ENCODE measurements at places on chromosomes 13 and 19.

- no peak for DNase-seq
Measured at GRCh38 chr19:2977746-2978138, 378 bp downstream of the TLE6 start.

DNA sequence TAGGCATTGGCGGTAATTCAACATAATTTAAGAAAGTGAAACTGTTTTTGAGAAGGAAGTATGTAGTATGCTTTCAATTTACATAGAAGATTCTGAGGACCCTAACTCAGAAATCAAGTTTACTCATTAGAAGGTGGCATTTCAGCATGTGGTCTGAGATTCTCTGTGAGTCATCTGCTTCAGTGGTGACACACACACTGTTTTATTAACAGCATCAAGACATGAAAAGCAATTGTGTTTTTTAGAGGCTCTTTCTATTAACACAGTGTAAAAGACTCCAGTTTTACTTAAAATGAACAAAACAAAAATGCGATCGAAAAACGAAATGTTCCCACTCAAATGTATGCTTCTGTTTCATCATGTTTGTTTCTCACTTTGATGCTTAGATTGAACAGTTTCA is 802.1 kb upstream of the SLITRK6 start:
- no peak for DNase-seq

DNA sequence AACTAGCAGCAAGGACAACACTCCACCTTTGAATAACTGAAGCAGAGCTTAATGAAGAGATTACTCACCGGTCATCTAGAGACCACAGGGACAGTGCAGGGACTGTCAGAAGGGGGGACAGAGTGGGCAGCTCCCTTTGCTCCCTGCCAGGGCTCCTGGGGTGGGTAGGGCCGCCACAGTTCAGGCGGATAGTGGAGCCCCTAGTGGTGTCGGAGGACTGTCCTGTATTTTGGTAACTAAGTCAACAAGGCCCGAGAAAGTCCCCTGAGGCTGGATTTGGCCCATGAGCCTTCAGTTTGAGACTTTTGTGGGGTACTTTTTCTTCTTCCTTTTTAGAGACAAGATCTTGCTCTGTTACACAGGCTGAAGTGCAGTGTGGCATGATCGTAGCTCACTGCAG is 44.6 kb downstream of the GJA3 start:
- DNase-seq = no peak

- DNase-seq = no peak
Measured at GRCh38 chr13:95893861-95894260, 159.3 kb downstream of the UGGT2 start.

- no peak for DNase-seq
Measured at GRCh38 chr19:40741527-40742390, 8.5 kb downstream of the ACTMAP start.

DNA sequence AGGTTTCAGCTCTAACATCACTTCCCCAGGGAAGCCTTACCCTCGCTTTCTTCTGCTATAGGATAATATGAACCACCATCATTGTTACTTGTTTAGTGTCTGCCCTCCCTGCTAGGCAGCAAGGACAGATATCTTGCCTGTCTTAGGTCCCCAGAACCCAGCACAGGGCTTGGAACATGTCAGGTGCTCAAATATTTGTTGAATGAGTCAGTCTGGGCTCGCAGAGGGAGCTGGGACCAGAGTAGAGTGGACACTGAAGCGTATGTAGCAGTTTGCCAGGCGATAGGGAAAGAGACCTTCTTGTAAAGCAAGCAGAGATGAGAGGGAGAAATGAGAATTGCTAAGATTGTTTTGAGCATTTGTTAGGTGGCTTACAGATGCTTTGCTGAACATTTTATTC is 11.7 kb downstream of the BCKDHA start:
- DNase-seq = no peak

DNA sequence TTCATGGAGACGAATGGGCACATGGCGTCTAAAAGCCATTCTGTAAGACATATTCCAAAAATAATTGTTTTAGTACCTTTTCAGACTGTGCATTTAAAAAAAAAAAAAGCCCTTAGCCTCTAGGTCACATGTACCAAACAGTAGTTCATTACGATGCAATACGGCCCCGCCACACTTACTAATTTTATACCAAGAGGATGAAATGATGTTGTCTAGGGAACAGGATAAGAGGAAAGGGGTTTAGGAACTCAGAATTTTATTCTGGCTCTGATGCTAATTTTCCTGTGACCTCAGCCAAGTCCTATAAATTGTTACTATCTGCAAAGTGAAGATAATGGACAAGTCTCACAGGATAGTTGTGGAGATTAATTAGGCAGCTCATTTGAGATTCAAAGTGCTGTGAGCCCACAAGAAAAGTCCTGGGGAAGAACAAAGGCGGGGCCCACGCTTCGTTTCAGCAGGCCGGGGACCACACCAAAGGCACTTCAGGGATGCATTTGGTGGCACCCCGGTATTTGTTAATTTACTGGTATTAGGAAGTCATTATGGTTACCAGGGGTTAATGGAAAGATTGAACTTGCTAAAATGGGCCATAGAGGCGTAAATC is 511.1 kb downstream of the IRS2 start:
- DNase-seq = no peak

GRCh38 chr19:4313847-4314490 is 9.6 kb downstream of the FSD1 start:
- DNase-seq = no peak

DNA sequence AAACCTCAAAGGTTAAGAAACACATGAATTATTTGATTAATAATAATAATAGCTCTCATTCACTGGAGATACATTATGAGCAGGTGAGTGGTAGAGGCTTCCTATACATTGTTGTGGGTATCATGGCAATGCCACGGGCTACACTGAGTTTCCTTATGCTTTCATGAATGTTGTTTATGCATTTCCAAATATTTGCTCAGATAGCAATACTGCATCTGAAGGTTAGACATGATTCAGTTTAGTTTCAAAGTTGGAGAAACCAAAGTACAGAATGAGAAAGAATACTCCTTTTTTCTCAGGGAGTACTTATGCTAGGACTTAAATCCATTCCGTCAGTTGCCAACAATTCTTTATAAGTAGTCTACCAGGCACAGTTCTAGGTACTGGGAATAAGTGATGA is 108.5 kb downstream of the FRY start:
- no peak for DNase-seq

DNA sequence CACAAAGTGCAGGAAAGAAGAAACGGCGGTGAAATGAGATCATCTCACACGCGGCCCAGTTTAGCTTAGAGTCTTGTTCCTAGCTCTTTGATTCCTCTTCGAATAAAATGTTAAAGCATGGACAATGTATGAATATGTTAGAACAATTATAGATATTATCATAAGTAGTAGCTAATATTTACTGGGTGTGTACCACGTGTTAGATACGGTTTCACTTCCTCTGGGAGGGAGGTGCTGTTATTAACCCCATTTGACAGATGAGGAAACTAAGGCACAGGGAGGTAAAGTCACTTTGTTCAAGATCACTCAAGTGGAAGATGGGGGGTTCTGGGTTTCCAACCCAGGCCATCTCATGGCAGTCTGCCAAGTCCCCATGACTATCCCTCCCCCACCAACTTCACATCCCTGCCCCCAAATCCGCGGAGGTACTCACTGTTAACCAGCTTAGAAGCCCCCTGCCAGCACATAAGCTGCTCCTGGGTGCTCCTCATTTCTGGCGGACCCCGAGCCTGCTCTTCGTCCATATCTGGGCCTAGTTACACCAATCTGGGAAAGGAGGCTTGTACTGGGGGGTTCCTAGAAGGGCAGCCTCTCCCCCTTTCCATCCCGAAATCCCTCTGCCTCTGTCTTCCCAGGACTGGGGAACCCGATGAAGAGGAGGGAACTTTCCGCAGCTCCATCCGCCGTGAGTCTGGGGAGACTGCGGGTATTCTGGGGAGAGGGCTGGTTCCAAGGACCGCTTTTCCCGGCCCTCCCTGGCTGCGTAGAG is 1.0 kb upstream of the FXYD7 start:
- no peak for DNase-seq

DNA sequence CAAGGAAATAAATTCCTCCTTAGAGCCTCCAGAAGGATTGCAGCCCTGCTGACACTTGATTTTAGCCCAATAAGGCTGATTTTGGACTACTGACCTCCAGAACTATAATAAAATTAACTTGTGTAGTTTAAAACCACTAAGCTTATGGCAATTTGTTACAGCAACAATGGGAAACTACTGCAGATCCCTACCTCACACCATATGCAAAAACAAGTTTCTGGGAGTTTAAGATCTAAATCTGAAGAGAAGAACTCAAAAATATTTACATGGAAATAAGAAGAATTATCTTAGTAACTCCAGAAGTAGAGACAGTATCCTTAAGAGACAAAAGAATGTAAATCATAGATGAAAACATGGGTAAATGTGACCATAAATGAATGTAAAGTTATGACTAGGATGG is 5.9 kb downstream of the ZNF575 start:
- DNase-seq = no peak

DNA sequence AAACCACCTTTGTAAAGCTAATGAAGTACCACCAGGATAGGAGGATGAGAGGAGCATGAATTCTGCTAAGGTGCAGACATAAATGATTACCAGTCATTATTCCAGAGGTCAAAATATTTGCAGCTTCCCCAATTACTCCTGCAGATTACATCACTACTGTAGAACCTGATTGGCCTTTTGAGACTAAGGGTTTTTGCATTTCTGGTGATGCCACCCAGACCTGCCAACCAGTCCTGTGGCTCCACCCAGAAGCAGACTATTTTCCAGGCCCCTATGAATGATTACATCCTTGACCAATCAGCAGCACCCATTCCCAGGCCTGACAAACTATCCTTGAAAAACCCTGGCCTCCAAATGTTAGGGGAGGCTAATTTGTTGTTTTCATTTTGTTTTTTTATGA is 11.2 kb upstream of the KCNC3 start:
- no peak for DNase-seq

GRCh38 chr13:44969551-44970484 is 19.5 kb downstream of the NUFIP1 start:
- DNase-seq = peak; percentile 17

- DNase-seq = no peak
Measured at GRCh38 chr19:40745402-40745780, 4.9 kb downstream of the ACTMAP start.

- peak; percentile 95 for DNase-seq
Measured at GRCh38 chr19:30391554-30392551, 19.7 kb downstream of the ZNF536 start.

- no peak for DNase-seq
Measured at GRCh38 chr13:37069597-37070103, 10.2 kb upstream of the SUPT20H start.

DNA sequence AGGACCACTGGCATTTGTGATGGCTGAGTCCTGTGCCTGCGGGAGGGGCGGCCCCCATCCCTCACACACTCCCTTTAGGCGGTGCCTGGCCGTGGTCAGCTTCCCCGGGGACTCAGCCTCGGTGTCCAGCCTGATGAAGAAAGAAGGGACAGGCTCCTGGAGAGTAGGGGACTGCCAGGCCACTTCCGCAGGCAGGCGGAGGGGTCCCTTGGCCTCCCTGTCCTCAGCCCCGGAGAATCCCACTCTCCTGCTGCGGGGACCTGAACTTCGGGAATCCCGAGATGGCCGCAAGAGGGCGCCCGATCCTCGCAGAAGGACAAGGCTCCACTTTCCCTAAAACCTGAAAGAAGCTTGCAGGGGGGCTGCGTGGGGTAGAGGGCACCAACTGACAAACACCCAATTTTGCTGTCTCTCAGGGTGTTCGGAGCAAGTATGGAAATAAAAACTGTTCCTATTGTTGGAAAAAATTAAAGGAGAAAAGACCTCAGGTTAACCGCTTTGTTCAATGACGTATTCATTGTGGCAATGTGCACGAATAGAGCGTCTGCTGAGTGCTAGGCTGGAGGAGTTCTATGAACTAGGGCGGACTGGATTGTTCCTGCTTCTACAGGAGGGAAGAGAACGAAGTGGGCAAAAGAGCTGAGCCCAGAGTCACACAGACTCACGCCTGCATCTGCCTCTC is 297.3 kb downstream of the ZNF536 start:
- DNase-seq = peak; percentile 33

- DNase-seq = no peak
Measured at GRCh38 chr13:101262306-101262705, 154.0 kb downstream of the NALCN start.

DNA sequence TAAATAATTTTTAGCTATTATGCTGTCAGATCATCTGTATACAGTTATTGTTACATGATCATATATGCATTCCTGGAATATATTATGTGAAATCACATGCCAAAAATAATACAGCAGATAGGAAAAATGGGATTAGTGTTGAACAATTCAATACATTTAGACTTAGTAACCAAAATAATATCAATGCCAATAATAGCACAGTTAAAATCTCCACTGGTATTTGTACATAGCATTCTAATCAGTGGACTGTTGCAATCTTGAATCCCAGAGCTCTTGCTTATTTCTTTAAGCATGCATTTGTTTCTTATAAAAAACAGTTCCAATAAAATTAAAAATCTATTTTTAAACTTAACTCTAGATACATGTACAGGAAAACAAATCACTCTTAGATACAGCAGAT is 2772.2 kb downstream of the PCDH9 start:
- no peak for DNase-seq

DNA sequence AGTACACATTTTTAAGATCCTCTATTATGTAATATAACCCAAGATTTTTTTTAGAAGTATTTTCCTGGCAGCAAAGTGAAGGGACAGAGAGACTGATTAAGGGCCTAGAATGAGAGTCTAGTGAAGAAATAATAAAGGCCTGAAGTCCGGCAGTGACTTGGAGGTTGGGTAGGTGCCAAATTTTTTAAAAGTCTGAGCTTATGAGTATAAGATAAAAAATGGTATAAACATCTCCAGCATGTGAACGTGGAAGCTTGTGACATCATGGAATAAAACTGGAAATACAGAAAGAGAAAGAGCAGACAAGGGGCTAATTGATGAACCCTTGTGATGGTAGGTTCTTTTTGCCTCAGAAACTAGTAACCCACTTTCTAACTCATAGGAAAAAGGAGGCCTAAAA is 174.6 kb downstream of the SUCLA2 start:
- no peak for DNase-seq

DNA sequence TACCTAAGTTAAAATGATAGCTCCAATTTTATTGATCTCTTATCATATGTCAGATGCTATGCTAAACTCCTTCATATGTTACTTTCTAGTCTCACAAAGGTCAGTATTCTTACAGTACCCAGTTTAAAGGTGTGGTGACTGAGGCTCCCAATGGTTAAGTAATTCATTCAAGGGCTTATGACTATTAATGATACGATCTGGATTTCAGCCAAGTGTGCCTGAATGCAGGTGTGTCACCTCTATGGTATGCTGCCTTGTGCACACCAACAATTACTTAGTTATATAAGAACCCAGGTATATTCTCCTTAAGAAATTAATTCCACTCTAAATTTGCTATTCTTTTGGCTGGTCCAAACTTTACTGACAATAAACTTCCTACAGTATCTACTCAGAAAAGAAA is 84.6 kb upstream of the TRPC4 start:
- DNase-seq = no peak

DNA sequence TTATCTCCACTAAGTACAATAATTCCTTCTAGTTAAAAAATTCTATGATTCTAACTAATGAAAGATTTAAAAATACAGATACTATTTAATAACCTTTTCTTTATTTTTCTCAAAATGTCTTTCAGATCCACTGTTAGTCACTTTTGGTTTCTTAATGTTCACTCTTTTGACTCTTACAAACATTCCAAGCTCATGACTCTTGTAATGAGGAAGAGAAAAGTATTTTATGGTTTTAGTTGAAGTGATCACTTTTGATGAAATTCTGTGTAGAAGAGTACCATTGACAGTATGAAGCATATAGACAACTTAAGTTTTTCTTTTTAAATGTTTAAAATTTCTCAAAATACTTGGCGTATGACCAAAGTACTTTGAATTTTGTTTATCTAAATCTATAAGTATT is 27.8 kb downstream of the COG3 start:
- no peak for DNase-seq

- DNase-seq = no peak
Measured at GRCh38 chr19:18869781-18870530, 26.0 kb downstream of the CERS1 start.

All from NCI-H526 treated with DMSO at 0.1 percent for 48 hours (cell line).